ENCODE measurements at places on chromosomes 7 and 10. TPM values are rescaled to one million over a fixed set of nuclear protein-coding genes. Genes with fewer than 3 reads are reported as not detected.
A peak's percentile ranks its signal among the peaks of the same experiment; 100 is the strongest.

DNA sequence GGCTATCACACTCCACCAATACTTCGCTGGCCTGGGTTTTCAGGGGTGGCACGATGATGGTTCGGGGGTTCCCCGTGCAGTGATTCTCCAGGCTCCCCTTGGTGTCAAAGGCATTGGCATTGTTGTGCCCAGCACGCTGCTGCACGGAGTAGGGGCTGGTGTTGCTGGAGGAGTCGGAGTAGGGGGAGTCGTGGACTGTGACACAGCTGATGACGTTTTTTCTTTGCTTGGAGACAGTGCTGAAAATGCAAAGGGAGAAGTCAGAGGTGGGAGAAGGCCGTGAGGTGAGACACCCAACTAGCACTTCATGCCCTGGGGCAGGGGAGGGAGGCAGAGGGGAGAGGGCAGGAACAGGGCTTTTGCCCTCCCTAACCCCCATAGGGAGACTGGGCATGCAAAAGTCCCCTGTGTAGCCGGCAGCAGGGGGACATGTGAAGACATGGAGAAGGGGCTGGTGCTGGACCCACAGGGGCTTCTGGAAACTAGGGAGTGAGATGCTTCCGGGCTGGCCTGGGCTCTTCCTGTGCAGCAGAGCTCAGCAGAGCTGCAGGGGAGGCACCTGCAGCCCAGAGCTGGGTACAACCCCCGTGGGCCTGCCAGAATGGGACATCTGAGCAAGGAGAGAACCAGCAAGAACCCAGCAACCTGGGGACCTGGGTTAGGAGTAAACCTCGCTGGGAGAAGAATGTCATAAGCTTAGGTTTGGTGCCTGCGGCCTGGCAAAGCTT is 60.5 kb downstream of the CLEC2L start:
- H3K4me3 ChIP-seq = no peak overlapping the region
- H3K27ac ChIP-seq = no peak overlapping the region
- no peaks in the 10 kb centered on the region for H3K4me1 ChIP-seq
- H3K36me3 ChIP-seq = peaks cover 70% of the 10 kb centered on the region

DNA sequence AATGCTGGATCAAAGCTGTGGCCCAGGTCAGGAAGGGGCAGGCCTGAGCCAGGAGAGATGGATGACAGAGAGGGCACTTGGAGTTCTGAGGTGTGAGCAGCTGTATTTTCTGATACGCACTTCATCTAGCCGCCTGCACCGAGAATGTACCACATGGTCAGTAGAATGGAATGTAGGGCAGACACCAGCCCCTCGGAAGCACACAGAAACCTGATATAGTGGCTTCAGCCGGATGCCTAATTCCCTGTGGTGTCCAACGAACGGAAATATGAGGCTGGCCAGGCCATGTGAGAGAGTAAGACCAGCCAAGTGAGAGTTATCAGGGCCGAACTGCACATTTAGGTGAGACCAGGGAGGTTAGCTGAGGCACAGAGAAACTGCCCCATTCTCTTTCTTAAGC is 46.7 kb upstream of the PLCE1 start:
- H3K4me1 ChIP-seq = no peaks in the 10 kb centered on the region
- no peak overlapping the region for H3K4me3 ChIP-seq
- no peaks in the 10 kb centered on the region for H3K36me3 ChIP-seq
- H3K27ac ChIP-seq = no peak overlapping the region
- no peaks in the 10 kb centered on the region for H3K27me3 ChIP-seq
- DNase-seq = no peak

DNA sequence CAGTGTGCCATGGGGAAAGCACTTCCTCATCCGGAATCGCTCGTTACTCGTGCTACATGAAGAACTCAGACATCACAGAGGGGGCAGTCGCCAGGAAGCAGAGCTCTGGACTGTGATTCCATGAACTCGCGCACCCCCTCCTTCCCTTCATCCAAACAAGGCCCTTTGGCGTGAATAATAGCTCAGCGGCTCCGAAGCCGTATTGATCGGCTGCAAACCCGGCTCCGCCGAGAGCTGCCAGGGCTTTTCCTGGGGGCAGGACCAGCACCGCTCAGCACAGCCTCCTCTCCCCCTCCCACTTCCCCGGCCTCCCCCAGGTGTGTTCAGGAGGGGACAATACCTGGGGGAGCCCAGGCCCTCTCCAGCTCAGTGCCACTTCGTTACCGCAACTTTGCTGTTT is 129.0 kb upstream of the TCF7L2 start:
- no peaks in the 10 kb centered on the region for H3K27me3 ChIP-seq
- DNase-seq = peak; percentile 30
- H3K27ac ChIP-seq = no peak overlapping the region
- peaks cover 11% of the 10 kb centered on the region for H3K4me1 ChIP-seq

- no peak overlapping the region for H3K27ac ChIP-seq
- no peak overlapping the region for H3K4me3 ChIP-seq
Observed at GRCh38 chr7:156840134-156840533, 52.8 kb downstream of the LMBR1 start.

DNA sequence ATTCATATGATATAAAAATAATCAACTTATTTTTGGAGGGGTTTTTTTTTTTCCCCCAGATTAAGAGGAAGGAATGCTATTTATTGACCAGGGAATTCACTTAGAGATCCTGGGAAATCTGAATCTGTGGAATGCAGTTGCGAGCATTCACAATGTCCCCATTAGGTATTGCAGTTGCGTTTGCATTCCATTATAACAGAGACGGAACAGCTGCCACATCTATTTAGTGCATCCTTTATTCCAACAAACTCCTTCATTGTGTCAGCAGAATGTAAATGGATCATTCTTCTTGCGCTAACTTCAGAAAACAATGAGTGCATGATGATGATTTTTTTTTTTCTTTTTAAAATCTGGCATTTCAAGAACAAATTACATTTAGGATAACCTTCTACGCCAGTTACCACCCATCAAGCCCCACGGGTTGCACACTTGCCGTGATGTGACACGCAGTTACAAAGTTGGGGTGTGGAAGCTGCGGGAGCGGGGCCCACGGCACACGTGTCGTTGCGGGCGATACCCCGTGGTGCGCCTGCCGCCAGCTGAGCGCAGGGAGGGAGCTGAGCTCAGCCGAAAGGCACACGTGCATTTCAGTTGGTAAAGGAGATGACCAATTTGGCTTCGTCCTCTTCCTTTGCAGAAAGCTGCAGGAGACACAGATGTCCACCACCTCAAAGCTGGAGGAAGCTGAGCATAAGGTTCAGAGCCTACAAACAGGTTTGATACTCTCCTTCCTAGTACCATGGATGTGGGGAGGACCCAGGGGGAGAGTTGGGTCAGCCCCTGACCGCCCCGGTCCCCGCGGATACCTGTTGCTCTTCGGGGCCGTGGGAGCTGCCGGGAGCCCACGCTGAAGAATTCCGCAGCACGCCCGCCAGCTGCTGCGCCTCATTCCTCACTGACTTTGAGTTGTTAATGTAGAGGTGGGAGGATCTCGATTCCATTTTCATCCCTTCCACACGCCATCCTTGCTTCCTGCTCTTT is 175.3 kb upstream of the SH2B2 start:
- H3K4me1 ChIP-seq = no peaks in the 10 kb centered on the region
- H3K27me3 ChIP-seq = no peaks in the 10 kb centered on the region
- H3K4me3 ChIP-seq = no peak overlapping the region
- DNase-seq = peak; percentile 35
- H3K27ac ChIP-seq = no peak overlapping the region
- H3K36me3 ChIP-seq = peaks cover 13% of the 10 kb centered on the region

DNA sequence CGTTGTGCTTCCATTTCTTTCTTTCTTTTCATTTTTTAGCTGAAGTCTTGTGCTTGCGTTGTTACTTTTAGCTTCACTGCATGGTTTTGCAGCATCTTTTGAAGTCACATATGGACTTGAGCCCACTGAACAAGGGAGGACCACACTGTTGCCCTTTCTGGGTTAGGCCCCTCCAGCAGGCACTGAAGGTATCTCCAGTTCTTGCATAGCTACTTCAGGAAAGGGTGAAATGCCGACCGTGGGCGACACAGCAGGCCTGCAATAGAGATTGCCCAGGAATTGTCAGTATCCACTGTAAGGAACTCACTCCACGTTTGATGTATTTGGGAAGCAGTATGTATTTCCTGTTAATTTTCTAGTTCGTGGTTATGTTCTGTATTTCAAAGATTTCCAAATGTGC is 85.1 kb downstream of the WDR37 start:
- no peak overlapping the region for H3K4me3 ChIP-seq
- H3K27ac ChIP-seq = no peak overlapping the region
- no peaks in the 10 kb centered on the region for H3K4me1 ChIP-seq
- no peak for DNase-seq
- no peaks in the 10 kb centered on the region for H3K36me3 ChIP-seq
- H3K27me3 ChIP-seq = no peaks in the 10 kb centered on the region

The CPA5 gene
- total RNA-seq = not detected

The ADK gene
- 7.2 TPM for total RNA-seq

The KBTBD2 gene
- 23.9 TPM for total RNA-seq

The ITPRID1 gene
- 0.45 TPM for total RNA-seq
